Epithelial cell of proximal tubule (primary cell): ENCODE measurements at places on chromosomes 6 and 20. TPM values are rescaled to one million over a fixed set of nuclear protein-coding genes. Genes with fewer than 3 reads are reported as not detected.

The ARMH2 gene
- not detected in 2 replicates for total RNA-seq

The PDE7B gene
- 1.2 and 2.4 TPM in 2 replicates for total RNA-seq

The CDSN gene
- total RNA-seq = not detected in 2 replicates

The VARS1 gene
- 113 and 166 TPM in 2 replicates for total RNA-seq

The NFKBIE gene
- total RNA-seq = 61.6 and 131 TPM in 2 replicates

The NKX2-4 gene
- not detected in 2 replicates for total RNA-seq
